Hippocampal formation (tissue), 2 donors: ENCODE measurements at places on chromosomes 5 and 9.
A peak's percentile ranks its signal among the peaks of the same experiment; 100 is the strongest.

- DNase-seq, result no peak
Measured at GRCh38 chr5:151738125-151738848, 20.1 kb downstream of the ATOX1 start.

DNA sequence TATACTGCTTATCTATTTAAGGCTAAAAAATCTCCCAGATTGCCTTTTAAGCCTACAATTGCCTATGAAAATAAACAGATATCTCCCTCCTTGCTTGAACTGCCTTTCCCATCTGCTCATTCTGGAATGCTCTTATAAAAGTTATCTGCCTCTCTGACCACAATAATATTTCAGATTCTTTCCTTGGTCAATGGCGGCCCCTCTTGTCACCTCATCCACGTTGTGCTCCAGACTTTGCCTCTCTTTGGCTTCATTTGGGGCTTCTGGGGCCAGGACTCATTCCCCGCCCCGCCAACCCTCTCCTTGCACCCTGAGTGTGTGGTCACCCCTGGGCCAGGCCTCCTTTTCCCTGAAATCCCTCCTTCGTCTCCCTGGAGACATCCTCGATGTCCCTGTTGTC lies 110.0 kb upstream of the RPS23 start:
- no peak for DNase-seq

DNA sequence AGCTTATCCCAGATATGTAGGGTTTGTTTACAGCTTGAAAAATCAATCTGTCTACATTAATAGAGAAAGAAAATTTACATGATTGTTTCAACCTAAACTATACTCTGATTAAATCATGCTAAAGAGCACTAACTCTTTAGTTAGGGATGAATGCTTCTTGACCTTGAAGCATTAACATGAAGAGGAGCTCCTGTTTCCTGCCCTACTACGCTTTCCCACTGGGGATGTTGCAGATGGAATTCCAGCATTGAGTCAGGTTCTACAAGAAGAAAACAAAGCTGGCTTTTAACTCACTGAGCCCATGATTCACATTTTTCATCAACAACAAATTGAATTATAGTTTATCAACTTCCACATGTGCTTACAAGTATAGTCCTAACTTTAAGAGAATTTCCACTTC lies 471.3 kb downstream of the TMEM232 start:
- DNase-seq, result no peak

- DNase-seq, result peak; percentile 35
Measured at GRCh38 chr9:84711936-84712335, 42.4 kb downstream of the NTRK2 start.

DNA sequence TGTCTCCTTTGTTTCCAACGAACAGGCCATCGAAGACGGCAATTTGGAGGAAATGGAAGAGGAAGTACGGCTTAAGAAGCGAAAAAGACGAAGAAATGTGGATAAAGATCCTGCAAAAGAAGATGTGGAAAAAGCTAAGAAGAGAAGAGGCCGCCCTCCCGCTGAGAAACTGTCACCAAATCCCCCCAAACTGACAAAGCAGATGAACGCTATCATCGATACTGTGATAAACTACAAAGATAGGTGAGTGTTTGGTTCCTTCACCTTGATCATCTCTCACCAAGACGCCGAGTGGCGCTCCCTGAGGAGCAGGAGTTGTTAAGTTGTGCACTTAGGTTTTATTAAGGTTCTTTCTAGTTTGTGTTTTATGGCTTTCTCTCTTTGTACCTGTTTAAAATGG lies 146.5 kb downstream of the SMARCA2 start:
- no peak for DNase-seq

DNA sequence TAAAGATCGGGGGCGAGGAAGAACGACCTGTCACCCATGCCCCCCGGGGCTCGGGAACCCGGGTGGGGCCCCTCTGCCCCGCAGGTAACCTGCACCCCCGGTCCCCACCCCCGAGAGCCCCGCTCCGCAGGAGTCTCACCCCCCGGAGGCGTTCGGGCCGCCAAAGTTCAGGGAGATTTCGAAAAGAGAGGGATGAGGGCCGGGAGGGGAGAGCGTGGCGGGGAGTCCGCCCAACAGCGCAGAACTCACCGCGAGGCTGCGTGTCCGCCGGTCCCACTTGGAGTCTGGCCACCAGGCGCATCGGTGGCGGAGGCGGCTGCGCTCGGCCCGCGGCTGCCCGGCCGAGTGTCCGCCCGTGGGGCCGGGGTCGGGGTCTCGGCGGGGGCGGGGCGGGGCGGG lies at the start of gene PHF19:
PHF19 (minus strand) TSS at position 347 of the 399 bp plus-strand sequence. CDS start 2,447 bp downstream, outside the sequence.
- DNase-seq, result peak; percentile 58

GRCh38 chr5:91641730-91642350 lies 258.7 kb upstream of the ARRDC3 start:
- DNase-seq, result peak; percentile 49

DNA sequence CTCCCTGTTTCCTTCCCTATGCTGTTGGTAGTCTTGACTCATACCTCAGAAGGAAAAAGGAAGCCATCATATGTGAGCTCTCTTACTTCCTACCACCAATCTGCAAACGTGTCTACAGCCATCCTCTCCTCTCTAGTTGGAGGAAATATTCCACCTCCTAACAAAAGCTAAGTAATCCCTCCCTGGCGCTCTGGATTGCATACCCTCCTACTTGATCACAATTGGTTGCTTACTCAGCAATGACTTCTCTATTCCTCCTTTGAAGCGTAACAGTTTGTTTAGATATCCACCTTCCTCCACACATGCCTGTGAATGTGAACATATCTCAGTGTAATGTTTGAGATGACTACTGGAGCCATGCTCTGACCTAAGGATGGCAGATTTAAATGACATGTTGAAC lies 18.2 kb downstream of the RUSC2 start:
- no peak for DNase-seq

GRCh38 chr9:30504502-30504905 lies 1879.9 kb upstream of the ACO1 start:
- no peak for DNase-seq

DNA sequence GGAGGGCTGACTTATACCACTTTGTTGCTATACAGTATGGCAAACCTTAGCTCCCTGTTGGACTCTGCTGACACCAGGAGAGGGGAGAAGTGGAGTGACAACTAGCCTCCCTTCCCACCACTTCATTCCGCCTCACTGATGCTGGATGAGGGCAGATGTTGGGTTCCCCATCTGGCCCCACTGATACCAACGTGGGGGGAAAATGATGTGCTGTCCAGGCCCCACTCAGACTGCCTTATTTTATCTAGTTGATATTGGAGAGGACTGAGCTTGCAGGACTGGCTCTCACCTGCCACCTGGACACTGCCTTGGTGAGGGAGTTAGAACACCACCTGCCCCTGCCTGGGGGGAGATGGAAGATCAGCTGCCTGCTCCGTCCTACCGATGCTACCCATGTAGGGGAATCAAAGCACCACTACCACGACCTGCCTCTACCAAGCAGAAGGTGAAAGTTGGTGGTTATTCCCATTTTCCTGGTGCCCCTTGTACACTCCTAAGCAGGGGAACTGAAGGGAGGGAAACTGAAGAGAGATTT lies 292.1 kb downstream of the GADD45G start:
- no peak for DNase-seq

GRCh38 chr5:66617226-66617861 lies 21.2 kb downstream of the MAST4 start:
- DNase-seq, result no peak

- DNase-seq, result no peak
Measured at GRCh38 chr5:9953691-9954090, 296.0 kb downstream of the ATPSCKMT start.

GRCh38 chr5:35188031-35188457 lies 42.2 kb downstream of the PRLR start:
- DNase-seq, result no peak
